CD4-positive, alpha-beta T cell treated with Interleukin-6 for 4 hours (primary cell): ENCODE measurements at places on chromosomes 6 and 20.

DNA sequence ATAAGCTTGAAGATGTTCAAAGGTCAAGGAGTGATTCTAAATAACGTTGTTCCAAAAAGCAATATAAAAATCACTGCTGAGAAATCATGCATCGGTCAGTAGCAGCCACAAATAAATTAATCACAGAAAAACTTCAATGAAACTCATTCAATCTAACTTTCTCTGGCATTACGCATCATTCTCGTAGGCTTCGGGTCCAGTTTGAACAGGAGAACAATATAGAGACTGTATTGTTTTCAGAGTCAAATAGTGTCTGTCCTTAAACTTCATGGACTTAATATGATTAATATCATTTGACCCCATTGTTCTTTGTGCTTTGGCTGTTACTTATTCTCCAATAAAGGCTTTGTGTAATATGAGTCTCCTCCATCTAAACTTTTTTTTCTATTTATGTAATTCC is 200.4 kb downstream of the C6orf118 start:
- DNase-seq: no peak

DNA sequence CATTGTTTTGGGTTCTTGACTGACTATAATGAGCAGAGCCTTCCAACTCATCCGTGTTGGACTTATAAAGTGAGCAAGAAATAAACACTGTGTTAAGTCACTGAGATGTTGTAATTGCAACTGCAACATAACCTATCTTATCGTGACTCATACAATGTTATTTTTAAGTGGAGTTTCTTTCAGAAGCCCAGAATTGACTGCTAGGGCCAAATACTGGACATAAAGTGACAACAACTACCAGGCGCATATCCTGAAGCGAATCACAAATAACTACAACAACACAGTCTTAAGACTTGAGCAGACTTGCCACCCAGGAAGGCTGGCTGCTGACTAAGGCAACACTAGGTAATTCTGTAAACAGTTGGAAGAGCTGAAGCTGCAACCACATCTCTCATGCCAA is 326.6 kb downstream of the COL12A1 start:
- no peak for DNase-seq

DNA sequence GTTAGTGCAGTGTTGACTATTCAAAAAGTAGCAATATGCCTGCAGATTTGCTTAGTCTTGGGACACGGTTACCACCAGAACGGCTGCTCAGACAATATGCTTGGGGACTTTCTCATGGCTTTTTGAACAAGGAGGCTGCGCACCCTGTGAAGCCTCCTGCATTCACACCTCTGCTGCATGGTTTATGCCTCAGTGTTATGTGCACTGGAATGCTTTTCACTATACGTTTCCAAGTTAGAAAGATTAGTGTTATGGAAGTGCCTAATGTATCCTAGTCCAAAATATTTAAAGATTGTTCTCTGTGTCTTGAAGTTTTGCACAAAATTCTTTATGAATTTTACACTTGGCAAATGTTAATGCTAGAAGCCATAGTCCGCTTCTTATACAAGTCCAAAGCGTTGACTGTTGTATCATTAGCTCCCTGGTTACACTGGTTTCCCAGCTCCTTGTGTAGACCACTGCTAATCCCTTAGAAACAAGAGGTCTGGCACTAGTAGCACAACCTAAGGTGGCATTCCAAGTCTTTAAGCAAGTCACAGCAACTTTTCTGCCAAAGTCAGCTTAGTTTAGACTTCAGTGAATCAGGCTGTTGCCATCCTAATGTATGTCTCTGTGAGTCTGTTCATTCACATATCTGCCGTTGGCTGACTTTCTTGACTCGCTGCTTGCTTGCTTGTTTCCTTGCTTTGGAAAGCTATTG is 26.3 kb upstream of the SLC22A1 start:
- DNase-seq: no peak

DNA sequence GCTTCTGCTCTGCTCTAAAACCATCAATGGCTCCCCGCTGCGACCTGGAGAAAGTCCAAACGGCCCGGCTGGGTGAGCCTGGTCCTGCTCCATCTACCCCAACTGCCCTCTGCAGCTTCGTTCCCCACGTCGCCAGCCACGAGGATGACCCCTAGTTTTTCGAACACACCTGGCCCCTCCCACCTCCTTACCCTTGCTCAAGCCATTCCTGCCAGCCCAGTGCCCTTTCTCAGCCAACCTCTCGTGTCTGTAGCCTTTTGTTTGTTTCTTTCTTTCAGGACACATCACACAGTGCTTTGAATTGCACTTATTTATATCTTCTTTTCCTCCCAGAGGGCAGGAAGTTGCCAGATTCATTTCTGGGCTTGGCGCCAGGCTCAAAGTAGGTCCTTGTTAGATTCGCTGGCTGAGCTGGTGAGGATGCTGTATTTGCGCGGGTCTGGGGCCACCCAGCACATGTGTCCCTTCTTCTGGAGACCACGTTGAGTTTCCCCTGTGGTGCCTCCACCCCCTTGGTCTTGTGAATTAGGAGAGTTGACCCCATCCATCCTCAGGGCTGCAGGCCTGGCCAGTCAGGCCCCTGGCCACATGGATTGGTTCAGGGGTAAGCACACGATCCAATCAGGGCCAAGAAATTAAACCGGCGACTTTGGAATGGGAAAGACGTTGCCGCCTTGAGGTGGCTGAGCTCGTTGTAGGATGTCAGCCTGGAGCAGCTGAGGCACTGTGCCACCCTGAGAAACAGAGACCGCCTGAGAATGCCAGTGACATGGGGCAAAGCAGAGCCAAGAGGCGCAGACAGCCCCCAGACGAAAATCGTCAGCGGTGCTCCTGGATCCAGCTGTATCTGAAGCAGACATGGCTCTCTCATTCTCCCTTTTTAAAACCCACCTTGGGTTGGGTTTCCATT is 156.0 kb downstream of the CEBPB start:
- DNase-seq: peak; percentile 37

- no peak for DNase-seq
Measured at GRCh38 chr20:56839222-56839621, 210.1 kb downstream of the TFAP2C start.
